Caudate nucleus (tissue), 63 donors: ENCODE measurements at places on chromosomes 16 and 17.

GRCh38 chr17:29388937-29389336 lies 1.2 kb upstream of the TAOK1 start:
- no peak for DNase-seq

DNA sequence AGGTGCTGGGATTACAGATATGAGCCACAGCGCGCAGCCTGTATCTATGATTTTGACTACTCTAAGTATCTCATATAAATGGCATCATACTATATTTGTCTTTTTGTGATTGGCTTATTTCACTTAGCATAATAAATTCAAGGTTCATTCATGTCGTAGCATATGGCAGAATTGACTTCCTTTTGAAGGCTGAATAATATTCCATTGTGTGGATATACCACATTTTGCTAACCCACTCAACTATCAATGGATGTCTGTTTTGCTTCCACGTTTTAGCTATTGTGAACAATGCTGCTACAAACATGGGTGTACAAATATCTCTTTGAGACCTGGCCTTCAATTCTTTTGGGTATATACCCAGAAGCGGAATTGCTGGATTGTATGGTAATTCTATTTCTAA lies 10.1 kb downstream of the PLXDC1 start:
- DNase-seq: no peak

- DNase-seq: no peak
Measured at GRCh38 chr16:75385507-75386152, 47.7 kb downstream of the CFDP1 start.

- no peak for DNase-seq
Measured at GRCh38 chr17:48961516-48962233, 6.7 kb downstream of the GIP start.

DNA sequence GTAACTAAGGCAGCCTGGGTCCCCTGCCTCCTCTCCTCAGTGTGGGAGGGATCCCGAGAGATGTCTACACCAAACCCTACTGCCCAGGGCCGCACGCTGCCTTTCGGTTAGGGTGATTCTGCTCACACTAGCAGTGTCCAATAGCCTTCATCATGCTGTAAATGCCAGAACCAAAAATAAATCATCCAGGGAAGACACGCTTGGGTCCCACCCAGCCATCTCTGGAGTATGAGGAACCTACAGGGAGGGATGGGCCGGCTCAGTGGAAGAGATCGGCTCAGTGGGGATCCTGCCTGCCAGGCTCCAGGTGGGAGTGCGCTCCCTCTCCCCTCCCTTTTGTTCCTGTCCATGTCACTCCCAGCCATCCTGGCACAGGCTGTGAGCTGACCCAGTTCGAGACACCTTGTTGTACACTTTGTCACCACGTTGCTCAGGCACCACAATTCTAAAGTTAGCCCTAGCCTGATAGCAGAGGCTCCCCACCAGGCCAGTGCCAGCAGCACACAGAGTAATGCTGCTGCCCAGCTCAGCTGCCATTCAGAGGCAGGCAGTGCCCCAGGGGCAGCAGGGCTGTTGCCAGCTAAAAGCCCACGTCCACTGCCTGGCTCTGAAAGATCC lies 24.5 kb downstream of the PEMT start:
- no peak for DNase-seq
